ENCODE measurements at places on chromosomes 2 and 18.
A peak's percentile ranks its signal among the peaks of the same experiment; 100 is the strongest.

DNA sequence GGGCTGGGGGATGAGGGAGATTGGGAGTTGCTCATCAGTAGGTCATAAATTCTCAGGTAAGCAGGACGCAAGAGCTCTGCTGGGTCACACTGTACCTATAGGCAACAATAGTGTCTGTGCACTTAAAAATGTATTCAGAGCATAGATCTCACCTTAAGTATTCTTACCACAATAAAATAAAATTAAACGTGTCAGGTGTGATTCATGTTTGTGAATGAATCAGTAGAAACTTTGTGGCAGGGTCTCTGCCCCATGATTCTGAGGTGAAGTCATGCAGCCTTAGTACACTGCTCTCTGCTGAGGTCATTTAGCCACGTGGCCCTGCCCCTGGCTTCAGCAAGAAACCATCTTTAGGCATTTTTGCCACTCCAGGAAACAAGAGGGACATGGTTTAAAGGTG lies 253.8 kb downstream of the FBXO15 start:
- DNase-seq: no peak

DNA sequence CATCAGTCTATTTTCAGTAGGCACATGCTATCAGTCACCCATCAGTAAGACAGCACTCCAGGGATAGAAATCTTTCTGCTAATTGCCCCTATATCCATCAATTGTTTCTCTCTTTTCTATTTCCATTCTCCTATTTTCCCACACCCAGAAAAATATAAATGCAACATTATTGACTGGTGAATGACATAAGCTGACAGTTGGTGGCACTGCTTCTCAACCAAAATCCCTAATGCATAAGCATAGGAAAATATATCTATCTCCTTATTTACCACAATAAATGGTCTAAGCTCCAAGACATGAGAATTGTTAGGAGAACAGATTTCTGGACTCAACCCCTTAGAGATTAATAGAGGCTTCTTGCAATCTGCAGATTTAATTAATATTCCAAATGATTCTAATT lies 64.0 kb upstream of the REG3A start:
- no peak for DNase-seq

- DNase-seq: no peak
Observed at GRCh38 chr18:35437836-35438235, 59.9 kb downstream of the INO80C start.

- no peak for DNase-seq
Observed at GRCh38 chr2:181694271-181694670, 14.0 kb upstream of the NEUROD1 start.

- DNase-seq: no peak
Observed at GRCh38 chr2:120707816-120708215, 27.9 kb upstream of the GLI2 start.

DNA sequence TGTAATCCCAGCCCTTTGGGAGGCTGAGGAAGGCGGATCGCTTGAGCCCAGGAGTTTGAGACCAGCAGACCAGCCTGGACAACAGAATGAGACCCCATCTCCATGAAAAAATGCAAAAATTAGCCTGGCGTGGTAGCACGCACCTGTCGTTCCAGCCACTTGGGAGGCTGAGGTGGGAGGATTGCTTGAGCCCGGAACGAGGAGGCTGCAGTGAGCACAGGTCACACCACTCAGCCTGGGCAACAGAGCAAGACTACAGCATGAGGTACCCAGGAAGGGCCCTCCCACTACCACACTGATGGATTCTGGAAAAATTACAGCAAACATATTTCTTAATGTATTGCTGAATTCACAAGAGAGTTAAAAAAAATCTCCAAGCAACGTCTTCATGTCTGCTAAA lies 56.3 kb upstream of the HPCAL1 start:
- no peak for DNase-seq

DNA sequence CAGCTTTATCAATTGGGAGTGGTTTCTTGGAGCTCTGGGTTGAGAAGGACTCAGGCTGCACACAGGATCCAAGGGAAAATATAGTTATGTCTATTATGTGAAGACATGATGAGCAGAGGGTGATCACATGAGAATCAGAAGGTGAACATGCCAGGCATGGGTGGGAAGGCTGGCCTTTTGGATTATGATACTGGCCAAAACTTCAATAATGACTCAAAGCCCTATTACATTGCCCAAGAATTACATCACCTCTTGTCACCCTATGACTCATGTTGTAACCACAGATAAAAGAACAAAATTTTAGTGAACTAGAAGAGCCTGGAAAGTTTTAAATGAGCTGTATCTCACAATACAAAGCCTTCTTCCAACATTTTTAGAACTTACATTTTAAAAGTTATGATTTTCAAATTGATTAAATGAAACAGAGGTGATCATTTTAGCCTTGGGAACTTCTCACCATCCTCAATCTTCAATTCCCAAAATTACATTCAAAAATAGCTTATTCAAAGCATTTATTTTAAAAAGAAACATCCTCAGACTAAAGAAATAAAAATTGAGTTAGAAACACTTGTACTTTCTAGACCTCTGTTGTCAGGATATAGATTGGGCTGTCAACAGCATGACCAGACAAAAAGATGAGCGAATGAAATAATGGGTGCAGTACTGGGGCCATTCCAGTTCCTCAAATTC lies 428.3 kb downstream of the MBD2 start:
- DNase-seq: no peak

- DNase-seq: no peak
Observed at GRCh38 chr2:147198651-147199171, 646.1 kb upstream of the ACVR2A start.

DNA sequence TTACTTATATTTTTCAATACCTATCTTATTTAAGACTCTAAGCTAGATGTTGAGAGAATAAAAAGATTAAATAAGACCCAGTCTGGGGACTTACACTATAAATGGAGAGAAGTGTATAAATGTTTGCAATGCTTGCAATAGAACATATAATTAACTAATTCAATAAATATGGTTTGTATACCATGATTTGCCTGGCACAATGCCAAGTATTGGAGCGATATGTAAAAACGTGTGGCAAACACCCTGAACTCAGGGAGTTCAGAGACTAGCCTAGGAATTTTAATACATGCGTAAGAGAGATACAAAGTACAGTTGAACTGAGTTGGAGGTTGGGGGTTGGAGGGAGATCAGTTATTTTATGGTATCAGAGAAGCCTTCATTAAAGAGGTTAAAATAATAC lies 251.8 kb upstream of the DDX18 start:
- no peak for DNase-seq

GRCh38 chr2:203857656-203858055 lies 9.9 kb upstream of the CTLA4 start:
- no peak for DNase-seq

DNA sequence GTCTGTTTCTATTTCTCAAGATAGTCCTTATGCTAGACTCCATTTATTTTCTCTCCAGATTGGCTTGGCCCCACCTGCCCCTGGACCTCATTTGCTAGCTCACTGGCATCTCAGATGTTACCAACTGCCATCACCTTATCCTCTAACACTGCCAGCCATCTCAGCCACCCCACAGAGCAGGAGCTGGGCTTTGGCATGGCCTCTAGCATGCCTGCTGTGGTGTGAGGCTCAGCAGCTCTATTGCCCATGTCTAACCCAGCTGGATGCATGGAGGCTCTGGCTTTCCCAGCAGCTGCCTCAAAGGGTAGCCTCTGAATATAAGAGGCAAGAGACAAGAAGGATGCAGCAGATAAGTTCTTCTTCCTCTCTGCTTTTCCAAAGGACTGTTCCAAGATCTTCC lies 373.4 kb downstream of the TNS1 start:
- no peak for DNase-seq

- DNase-seq: no peak
Observed at GRCh38 chr18:48673456-48673852, 134.6 kb downstream of the CTIF start.

GRCh38 chr2:96514521-96514920 lies 9.4 kb upstream of the NEURL3 start:
- DNase-seq: no peak

- DNase-seq: no peak
Observed at GRCh38 chr2:188551671-188552070, 260.0 kb downstream of the GULP1 start.

DNA sequence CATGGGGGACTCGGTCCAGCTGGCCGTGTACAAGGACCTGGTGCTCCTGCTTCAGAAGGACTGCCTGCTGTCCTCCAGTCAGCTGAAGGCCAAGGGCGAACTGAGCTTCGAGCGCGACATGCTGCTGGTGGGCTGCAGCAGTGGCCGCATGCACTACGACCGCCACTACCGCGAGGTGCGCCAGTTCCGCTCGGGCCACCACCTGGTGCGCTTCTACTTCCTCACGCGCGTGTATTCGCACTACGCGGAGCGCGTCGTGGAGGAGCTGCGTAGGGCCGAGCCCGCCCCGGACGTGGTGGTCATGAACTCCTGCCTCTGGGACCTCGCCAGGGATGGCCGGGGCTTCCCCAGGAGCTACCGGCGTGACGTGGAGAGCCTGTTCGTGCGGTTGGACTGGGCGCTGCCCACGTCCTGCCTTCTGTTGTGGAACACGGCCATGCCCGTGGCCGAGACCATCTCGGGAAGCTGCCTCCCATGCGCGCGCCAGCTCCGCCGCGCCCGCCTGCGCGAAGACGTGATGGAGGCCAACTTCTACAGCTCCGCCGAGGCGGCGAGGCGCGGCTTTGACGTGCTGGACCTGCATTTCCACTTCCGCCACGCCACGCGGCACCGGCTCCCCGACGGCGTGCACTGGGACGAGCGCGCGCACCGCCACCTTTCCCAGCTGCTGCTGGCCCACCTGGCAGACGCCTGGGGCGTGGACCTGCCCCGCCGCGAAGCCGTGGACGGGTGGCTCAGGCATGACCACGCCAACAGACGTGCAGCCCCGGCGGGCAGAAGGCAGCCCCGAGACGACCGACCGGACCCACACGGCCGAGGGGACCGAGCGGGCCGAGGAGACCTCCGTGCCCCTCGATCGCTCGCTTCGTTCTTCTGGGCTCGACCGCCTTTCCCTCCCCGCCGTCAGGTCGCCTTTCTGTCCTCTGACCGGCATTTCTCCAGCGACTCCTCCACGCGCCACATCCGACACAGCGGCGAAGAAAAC lies 293.9 kb upstream of the ERBB4 start:
- DNase-seq: no peak

DNA sequence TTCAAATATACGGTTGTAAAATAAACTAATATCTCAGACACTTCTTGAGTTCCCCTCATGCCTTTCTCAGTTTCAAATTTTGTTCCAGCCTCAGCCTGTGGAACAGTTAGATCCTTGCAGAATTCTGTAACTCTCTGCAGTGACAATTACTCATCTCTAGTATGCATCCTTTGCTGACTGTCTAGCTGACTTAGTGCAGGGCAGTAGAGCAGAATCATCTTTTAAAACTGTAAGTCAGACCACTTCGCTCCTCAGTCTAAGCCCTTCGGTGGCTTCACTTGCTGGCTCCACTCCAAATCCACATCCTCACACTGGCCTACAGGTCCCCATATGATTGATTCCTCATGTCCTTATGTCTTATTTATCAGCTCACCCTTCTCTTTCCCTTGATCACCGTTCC lies 164.1 kb upstream of the ZSWIM2 start:
- no peak for DNase-seq

DNA sequence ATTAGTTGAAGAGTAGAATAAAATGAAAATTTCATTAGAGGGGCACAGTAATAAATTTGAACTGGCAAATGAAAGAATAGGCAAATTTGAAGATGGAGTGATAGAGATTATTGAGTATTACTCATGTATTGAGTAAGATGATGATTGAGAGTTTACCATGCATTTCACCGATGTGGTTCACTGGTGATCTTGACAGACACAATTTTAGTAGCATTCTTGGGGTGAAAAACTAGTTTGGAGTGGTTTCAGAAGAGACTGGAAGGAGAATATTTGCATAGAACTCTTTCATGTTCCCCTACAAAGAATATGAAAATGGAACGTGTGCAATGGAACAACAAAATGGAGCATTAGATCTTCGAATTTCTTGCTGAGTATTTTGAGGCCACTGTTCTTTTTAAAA lies 121.4 kb downstream of the ASXL3 start:
- no peak for DNase-seq

DNA sequence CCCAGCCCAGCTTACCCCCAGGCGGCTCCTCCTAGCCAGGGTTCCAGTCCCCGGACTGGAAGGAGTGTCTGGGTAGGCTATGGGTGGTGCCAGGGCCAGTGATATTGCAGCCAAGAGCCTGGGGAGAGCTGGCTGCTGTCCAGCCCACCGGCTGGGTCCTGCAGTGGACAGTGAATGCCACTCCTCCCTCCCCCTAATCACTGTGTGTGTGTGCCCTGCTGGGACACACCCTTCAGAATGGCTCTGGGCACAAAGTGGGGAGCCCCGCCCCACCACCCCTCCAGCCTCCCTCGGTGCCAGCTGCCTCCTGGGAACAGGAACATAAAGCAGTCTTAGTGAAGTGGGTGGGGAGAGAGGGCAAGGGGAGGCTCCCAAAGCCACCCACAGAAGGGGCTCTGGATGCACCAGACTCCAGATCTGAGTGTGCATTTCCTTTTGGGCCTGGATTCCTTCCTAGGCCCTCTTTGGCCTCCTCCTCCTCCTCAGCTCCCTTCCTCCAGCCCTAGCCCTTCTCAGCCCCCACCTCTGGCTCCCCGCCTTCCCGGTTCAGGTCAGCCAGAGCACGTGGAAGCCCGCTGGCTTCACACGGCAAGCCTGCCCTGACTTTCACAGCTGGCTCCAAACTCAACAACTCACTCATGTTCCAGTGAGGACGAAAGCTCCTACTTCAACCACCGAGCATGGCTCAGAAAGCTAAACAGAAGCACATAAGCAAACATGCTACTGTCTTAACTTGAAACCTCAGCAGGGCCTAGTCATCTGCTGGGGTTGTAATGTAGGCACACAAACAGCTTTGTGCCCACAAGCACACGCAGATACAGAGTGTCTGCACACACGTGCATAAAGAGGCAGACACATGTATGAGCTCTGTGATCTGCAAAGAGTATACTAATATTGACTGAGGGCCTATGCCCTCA lies 209.2 kb upstream of the SMAD2 start:
- no peak for DNase-seq

GRCh38 chr18:5840547-5840946 lies 54.8 kb downstream of the TMEM200C start:
- DNase-seq: no peak

GRCh38 chr2:12097859-12098258 lies 351.4 kb downstream of the LPIN1 start:
- no peak for DNase-seq

- no peak for DNase-seq
Observed at GRCh38 chr2:103364177-103364576, 602.3 kb downstream of the TMEM182 start.

GRCh38 chr18:10851824-10852319 lies 297.5 kb downstream of the PIEZO2 start:
- peak; percentile 0 for DNase-seq

GRCh38 chr2:100141906-100142305 lies 484 bp downstream of the AFF3 start:
- no peak for DNase-seq
